ENCODE measurements at places on chromosomes 1 and 21. TPM values are rescaled to one million over a fixed set of nuclear protein-coding genes. Genes with fewer than 3 reads are reported as not detected.

DNA sequence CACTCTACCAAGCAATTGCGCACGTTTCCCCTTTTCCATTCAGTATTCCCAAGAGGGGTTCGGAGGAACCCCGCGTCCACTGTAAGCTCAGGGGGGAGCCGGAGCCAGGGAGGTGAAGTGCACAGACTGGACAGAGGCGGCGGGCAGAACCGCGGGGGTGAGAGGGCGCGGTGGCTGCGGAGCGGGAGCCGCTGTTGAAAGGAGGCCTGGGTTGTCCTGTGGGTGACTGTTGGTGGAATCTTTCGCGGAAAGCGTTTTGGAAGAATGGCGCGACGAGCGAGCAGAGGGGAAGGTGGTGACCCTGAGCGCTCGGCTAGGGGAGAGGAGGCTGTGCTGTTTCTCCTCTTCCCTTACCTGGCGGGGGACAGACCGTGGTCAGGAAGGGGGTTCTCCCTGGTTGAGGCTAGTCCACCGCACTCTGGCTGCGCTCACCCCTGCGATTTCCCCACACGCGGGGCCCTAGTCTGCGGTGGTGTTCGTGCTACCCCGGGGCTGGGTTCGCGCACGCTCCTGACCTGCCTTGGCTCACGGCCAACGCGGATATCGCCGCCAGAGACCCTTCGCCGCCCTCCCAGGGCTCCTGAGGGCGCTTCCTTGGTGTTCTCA is 92.8 kb downstream of the PRKAB2 start:
- no peak for DNase-seq

DNA sequence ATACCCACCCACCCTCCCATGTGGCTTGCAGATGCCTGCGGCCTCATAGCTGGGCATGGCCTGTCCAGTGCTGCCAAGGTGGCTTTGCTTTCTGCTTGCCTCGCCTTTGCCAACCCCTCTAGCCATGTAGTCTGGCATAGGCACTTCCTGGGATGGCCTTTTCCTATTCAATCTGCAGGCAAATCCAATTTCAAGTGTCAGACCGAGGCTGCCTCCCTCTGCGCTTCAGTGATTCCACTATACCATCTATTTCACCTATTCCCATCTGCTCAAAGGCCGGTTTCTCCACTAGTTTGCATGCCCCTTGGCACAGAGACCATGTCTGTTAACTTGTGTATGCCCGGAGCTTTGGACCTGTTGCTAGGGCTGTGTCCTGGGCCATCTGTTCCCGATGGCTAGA is 3.8 kb upstream of the ZBTB21 start:
- no peak for DNase-seq

Gene TEDDM1
- not detected for total RNA-seq

DNA sequence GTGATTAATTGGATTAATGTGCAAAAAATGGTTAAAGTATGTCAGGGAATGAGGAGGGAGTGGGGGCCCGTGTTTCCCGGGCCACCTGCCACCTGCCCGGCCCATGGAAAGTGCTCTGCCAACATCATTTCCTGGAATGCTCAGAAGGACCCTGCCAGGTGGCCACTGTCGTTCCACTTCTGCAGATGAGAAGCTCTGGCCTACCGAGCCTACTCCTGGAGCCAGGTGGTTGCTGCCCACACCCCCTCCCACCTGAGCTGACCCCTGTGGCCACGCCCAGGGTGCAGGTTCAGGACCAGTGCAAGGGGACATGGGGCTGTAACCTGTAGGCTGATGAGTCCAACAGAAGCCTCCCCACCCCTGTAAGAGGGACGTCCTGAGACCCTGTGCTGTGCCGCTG is 99.7 kb downstream of the PRDM16 start:
- no peak for DNase-seq

Gene KRTAP21-1
- not detected for total RNA-seq

DNA sequence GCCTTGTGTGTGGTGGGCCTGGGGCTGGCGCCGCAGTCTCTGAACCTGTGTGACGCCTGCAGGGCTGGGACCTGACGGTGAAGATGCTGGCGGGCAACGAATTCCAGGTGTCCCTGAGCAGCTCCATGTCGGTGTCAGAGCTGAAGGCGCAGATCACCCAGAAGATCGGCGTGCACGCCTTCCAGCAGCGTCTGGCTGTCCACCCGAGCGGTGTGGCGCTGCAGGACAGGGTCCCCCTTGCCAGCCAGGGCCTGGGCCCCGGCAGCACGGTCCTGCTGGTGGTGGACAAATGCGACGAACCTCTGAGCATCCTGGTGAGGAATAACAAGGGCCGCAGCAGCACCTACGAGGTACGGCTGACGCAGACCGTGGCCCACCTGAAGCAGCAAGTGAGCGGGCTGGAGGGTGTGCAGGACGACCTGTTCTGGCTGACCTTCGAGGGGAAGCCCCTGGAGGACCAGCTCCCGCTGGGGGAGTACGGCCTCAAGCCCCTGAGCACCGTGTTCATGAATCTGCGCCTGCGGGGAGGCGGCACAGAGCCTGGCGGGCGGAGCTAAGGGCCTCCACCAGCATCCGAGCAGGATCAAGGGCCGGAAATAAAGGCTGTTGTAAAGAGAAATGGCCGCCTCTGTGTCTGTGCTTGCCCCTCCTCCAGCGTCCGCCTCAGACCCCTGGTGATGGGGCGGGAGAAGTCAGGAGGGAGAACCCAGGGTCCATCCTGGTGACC is 788 bp downstream of the ISG15 start:
- peak; percentile 59 for DNase-seq
